Hepatocyte (in vitro differentiated cells): ENCODE measurements at places on chromosomes 5 and 9. TPM values are rescaled to one million over a fixed set of nuclear protein-coding genes. Genes with fewer than 3 reads are reported as not detected.
A peak's percentile ranks its signal among the peaks of the same experiment; 100 is the strongest.

The CSNK1A1 gene
- polyA plus RNA-seq = 102 and 106 TPM in 2 replicates

The PURA gene
- 7.4 and 10.1 TPM in 2 replicates for polyA plus RNA-seq

The ERCC6L2 gene
- polyA plus RNA-seq = 17.6 and 21.5 TPM in 2 replicates

DNA sequence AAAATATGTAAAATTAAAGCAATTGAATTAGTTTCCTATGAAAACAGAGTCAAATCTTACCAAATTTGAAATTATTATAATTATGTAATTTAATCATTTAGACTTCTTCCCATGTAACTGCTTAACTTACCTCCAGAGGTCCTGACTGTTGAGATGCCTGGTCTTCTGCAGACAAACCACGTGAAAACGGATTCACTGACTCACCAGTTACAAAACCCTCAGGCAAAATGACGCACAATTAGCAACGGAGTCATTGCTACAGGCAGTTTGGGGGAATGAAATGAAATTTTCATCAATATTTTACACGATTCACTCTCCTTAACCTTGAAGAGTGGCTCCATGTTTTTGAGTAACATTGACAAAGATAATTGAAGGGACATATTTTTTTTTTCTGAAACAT, 460.8 kb downstream of the MTRR start:
- DNase-seq = no peak
- no peaks in the 10 kb centered on the region for H3K36me3 ChIP-seq
- no peak overlapping the region for H3K27ac ChIP-seq
- H3K4me3 ChIP-seq = no peak overlapping the region
- H3K4me1 ChIP-seq = no peaks in the 10 kb centered on the region

DNA sequence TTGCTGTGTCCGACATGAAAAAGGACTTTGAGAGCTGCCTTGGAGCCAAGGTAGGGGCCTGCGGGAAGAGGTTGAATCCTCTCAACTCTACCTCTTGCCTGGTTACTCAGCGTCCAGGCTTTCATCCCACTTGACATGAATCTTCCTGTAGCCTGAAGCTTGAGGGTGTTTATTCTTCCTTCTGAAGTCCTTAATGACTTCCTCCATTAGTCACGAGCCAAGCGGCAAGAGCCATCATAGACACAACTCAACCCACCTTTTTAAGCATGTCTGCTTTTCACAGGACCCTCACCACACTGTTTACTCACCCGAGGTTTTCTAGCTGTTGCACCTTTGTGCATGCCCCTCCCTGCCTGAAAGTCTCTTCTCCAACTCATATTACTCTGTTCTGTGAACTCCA, 40.2 kb downstream of the ACO1 start:
- no peaks in the 10 kb centered on the region for H3K36me3 ChIP-seq
- peak overlapping the region; percentile 91 for H3K27ac ChIP-seq
- H3K27me3 ChIP-seq = no peaks in the 10 kb centered on the region

- H3K27me3 ChIP-seq = no peaks in the 10 kb centered on the region
- no peaks in the 10 kb centered on the region for H3K36me3 ChIP-seq
- no peak overlapping the region for H3K4me3 ChIP-seq
- DNase-seq = peak; percentile 8
Observed at GRCh38 chr5:143471666-143472464, 68.4 kb upstream of the NR3C1 start.
